Renal cortex interstitium (tissue), 15 donors: ENCODE measurements at places on chromosomes 1 and 21.

GRCh38 chr21:35473496-35473895, 424.4 kb upstream of the RUNX1 start:
- DNase-seq = no peak

GRCh38 chr1:177915641-177916040, 54.2 kb downstream of the SEC16B start:
- no peak for DNase-seq

DNA sequence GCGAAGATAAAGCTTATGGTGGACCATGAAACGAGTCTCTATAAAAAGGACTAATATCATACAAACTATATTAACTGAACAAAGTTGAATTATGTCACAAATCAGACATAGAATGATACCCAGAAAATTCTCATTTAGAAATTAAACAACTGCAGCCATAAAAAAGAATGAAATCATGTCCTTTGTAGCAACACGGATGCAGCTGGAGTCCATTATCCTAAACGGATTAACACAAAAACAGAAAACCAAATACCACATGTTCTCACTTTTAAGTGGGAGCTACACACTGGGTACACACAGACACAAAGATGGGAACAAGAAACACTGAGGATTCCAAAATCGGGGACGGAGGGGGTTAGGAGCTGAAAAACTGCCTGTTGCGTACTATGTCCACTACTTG, 11.5 kb downstream of the COP1 start:
- no peak for DNase-seq

DNA sequence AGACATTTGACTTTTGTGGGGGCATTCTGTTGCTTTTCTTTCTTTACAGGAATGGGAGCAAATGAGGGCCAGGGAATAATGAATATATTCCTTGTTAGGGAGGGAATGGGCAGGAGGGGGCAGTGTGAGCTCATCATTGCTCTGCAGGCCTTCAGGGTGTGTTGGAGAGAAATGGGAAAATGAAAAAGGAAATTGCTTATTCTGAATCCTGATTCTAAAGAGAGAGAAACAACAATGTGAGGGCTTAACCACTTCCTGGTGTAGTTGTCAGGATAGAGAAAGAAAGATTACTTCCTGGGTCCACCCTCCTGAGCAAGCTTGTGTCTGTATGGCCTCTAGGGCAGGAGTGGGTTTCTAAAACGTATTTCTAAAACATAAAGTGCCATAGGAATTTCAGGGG, 28.3 kb downstream of the VANGL2 start:
- no peak for DNase-seq

GRCh38 chr1:181050922-181051321, 17.1 kb downstream of the MR1 start:
- no peak for DNase-seq

DNA sequence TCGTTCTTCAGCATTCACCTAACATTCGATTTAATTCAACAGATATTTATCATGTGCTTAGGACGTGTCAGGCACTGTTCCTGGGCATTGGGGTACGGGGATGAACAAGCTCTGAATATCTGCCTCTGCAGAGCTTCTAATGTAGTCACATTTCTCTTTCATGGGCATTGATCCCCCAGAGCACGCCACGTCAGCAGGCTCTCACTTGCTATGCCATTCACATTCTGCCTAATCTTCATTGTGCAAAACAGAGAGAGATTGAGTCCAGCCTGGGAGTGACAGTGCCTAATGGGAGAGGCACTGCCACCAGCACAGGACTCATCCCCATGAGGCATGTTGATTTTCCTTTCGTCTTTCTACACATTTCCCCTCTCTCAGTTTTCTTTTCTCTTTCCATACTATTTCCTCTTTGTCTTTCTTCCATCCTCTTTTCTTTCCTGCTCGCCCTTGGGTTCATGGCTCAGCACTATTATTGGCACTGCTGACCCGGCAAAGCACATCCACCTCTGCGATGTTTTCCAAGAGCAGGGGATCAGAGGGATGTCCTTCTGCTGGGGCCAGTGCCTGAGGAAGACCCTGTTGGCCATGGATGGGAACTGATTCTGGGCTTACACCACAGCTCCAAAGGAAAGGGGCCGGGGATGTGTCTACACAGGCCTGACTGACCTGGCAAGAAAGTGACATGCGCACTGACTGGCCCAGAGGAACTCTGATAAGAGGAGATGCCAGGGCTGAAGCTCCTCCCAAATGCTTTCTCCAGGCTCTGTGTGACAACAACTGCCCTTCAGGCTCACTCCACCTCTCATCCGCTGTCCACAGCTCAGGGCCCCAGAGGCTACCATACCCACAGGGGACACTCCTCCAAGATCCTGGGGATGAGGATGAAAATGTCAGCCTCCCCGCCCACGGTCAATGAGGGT, 195.9 kb downstream of the TOMM20 start:
- DNase-seq = no peak
